ENCODE measurements at places on chromosomes 3 and 15.
A peak's percentile ranks its signal among the peaks of the same experiment; 100 is the strongest.

- no peak for DNase-seq
These were observed 240.0 kb upstream of the CFAP20DC start for GRCh38 chr3:59289831-59290230.

DNA sequence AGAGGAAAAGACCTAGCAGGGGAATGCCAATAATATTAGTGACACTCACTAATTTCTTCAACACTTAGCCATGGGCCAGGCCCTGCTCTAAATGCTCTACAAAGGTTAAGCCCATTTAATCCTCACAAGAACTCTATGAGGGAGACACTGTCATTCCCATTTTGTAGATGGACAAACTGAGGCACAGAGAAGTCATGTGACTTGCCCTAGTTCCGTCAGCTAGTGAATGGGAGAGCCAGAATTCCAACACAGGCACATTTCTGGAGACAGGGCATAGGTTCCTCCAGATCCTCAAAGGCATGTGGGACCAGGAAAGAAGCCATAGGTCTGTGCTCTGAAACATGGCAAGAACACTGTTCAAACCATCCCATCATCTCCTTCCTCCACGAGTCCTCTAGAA, 31.5 kb downstream of the LOXL1 start:
- DNase-seq, result no peak

- peak; percentile 20 for DNase-seq
These were observed at the start of gene CMTM8 for GRCh38 chr3:32238453-32239306. TSS of gene CMTM8 (plus strand) at chr3:32238680. CDS start at chr3:32238973, 293 bp downstream.

DNA sequence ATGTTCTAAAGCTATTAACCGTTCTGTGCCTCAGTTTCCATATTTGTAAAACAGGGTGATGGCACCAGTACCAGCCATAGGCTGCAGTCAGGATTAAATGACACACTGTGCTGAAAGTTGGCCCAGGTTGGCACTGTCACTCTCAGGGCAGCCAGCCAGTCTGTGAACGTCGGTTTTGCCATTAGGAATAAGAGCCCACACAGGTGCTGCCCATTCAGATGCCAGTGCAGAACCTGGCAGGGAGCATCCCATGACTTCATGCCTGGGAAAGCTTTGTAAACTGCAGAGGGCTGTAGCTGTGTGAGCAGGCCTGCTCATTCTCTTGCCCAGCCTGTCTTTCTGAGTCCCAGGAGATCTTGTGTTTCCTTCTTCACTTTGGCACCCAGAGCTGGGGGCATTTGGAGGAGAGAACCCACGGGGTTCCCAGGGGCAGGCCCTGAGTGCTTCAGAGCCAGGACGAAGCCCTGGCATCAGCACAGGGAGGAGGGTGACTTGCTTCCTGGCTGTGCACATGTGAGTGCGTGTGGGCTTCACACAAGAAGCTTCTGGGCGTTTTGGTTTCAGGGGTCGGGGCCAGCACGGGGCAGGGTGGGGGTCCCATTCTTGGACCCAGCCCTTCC, 46.9 kb downstream of the ZNF710 start:
- no peak for DNase-seq

DNA sequence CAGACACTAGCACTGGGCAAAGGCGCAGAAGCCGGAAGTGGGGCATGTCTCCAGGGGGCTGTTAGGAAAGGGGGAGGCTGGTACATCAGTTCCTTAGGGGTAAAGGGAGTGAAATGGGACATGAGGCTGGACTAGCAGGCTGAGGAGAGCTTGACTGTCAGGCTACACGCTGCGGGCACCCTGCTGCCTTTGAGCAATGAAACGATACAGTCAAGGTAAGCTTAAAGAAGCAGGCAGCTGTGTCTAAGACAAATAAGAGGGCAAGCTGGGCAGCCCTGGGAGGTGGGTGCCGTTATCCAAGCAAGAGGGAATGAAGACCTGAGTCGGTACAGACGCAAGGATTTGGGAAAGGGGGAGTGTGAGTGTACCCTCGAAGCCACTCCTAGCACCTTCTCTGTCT, 51.0 kb upstream of the DCLK3 start:
- no peak for DNase-seq

GRCh38 chr3:9779075-9779593, 9.4 kb upstream of the CAMK1 start:
- DNase-seq, result no peak

DNA sequence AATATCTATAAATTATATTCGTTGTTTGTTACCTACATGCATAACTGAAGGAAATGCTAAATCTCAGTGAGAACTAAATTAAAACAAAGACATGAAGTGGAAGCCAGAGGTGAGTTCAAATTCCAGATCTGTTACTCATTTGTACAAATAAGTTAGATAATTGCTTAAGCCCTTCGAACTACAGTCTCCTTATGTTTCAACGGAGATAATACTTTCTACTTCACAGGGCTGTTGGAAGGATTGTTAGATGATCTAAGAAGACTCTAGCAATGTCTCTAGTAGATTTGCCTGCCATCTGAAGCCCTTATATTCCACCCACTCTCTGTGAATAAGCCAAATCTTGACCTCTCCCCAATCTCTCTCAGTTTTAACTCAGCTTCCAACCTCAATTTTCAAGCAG, 125.8 kb downstream of the P2RY1 start:
- peak; percentile 12 for DNase-seq

DNA sequence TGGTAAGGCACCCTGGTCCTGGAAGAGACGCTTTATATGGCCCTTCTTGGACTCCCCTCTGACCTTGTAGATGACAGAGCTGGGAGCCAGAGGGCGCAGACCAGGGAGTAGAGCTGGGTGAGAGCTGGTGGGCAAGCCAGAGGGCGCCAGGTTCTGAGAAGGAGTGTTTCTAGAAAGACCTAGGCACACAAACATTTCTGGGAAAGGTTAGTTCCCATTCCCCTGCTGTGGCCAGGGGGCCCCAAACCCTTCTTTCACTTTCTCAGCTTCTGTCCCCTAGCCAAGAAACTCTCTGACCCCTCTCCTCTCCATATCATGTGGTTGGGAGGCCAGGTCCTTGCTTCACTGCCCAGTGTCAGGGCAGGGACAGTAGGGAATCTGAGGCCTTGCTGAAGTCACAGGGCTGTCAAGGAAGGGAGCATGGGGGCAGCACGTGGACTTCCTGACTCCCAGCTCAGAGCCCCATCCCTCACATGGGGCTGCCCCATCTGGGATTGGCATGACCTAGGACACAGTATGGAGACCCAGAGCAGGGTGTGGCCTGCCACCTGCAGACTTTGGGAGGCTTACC, 3.6 kb downstream of the HEMK1 start:
- no peak for DNase-seq

DNA sequence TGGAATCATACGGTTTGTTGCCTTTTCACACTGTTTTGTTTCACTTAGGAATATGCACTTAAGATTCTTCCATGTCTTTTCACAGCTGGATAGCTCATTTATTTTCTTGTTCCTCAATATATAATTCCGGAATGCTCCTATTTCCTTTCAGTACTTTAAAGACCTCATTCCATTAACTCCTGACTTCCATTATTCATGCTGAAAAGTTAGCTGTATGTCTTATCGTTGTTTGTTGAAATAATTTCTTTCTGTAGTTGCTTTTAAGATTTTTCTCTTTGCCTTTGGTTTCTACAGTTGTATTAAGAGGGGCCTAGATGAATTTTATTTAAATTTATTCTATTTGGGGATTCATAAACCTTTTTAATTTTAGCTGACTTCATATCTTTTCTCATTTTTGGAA, 122.2 kb downstream of the ANXA2 start:
- DNase-seq, result no peak

- peak; percentile 3 for DNase-seq
These were observed 310.4 kb downstream of the ERC2 start for GRCh38 chr3:56157693-56158362.

GRCh38 chr3:17290894-17291293, 406.1 kb downstream of the PLCL2 start:
- DNase-seq, result peak; percentile 19

DNA sequence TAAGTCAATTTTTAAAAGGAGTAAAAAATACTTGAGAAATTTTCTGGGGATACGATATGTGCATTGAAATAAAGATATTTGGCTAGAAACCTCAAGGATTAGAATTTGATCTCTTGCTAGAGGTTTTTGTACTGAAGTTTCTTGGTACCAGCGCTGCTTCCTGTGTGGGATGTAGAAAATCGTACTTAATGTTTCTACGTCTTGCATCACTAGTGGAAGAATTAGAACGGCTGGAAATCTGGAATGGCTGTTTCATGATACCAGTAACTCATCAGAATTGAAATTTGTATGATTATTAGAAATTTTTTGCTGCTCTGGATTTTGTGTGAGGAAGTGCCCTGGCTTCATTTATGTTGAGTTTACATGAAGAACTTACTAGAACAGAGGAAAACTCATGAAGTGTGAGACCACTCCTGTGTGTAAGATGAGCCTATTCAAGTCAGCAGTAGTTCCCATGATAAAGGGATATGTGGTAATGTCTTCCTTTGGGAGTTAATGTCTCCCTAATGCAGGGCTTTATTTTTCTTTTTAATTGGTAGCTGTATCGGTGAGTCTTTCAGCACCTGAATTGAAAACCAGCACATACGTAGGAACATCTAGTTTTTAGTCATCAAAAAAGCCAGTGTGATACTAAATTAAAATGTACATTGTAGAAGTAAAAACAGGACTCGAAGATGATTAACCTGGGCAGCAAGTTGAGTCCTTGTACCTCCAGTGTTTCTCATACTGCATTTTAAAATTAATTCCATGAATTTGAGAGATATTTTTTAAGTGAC, 3.2 kb downstream of the KBTBD8 start:
- DNase-seq, result no peak

GRCh38 chr3:44915702-44916438, 41.5 kb downstream of the TGM4 start:
- peak; percentile 33 for DNase-seq

DNA sequence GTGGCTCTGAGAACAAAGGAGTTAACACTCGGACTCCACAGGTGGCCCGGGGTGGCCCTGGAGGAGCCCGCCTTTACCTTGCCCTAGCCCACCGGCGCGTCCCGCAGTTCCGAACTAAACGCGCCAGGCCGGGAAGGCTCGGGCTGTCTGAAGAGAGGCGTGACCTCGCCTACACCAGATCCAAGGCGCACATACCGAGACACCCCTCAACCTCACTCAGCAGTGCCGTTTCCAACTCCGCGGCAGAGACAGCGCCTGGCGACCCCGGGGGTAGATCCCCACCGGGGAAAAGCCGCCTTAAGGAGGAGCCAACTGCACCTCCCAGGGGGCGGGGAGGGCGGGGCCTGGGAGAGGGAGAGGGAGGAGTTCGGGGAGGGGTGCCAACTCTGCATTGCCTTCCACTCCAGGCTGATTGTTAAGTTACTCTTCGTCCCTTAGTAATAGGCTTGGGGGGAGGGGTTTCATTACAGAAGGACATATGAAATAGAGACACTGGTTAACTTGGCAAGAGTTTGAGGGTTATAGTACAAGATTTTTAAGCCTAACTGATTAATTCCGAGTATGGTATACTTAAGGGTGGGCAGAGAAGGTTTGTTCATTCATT, at the start of gene DLG1:
DLG1 (minus strand) TSS at position 272 of the 604 bp plus-strand sequence. CDS start 1,408 bp downstream, outside the sequence.
- peak; percentile 91 for DNase-seq

DNA sequence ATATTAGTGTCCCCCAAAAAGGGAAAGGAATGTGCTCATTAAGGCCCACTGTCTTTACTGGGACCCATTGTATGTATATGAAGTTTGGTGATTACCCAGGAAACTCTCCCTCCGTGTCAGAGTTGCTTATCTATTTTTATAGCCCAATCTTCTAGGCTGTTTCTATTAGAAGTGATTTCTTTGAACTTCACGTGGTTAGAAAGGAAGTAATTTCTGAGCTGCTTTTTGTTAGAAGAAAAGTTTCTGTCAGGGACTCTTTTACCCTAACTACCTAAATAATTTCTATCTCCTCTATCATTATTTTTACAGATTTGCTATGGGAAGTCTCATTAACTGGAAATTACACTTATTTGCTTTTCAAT, 17.7 kb upstream of the SENP7 start:
- DNase-seq, result no peak

GRCh38 chr15:42802168-42802567, 65.2 kb upstream of the CDAN1 start:
- DNase-seq, result no peak

DNA sequence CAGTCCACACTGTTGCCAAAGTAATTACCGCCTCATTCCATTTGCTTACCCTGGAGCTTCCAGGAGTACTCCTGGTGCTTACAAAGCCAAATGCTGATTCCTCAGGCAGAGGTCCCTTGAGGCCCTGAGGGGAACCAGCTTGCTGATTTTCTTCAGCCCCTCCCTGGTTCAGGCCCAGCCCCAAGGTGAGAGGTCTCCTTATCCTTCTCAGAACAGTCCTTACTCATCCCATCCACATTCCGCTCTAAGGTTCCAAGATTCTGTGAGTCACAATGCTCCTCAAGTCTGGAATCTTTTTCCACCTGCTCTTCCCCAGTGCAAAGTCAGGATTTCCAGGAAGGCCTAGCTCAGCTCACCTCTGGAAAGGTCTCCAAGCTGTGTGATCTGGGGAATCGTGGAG, 1.8 kb upstream of the ATP10A start:
- DNase-seq, result no peak

GRCh38 chr3:180571831-180572598, 29.9 kb upstream of the TTC14 start:
- DNase-seq, result no peak

GRCh38 chr3:141460097-141460704, 26.6 kb upstream of the RASA2 start:
- DNase-seq, result peak; percentile 79

DNA sequence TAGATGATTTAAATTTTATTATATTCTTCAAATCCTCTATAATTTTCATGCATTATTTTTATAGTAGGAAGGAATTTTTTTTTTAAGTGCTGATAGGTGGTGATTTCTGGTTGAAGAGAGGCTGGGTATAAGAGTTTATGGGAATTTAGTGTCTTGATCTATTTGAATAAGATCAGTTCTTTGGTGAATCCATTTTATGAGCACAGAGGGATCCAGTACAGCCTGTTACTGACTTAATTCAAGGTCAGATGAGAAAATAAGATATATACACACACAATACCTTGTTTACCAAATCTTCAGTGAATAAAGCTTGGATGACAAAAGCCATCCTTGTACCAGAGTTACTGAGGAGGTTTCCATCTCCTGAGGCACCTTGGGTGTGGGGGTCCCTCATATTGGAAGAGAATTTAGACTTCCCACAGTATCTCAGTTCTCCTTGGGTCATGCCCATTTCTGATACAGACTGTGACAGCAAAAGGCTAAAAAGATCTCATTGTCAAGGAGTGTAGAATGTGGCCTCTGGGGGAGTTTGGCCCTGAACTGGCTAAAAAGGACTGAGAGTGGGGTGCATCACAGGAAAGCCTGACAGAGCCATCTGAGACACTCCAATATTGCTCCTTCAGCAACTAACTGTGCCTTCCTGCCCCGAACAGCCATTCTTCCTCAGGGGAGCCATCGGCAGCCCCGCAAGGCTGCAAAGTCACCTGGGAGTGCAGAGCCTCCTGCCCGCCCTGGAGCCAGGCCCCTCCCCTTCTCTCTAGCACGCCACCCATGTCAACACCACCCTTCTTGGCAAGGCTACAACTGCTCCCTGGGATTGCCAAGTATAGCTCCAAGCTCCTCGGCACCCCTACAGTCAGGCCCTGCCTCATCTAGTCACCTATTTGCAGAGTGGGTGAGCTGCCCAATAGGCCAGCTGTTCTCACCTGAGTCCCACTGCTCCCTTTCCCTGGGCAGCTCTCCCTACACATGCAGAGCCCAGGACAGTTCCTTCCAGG, 43.1 kb upstream of the HACD2 start:
- no peak for DNase-seq
